ENCODE measurements at places on chromosomes 1 and 21.

- no peak for ATAC-seq
Measured at GRCh38 chr1:7341145-7341905, 429.8 kb upstream of the VAMP3 start.

DNA sequence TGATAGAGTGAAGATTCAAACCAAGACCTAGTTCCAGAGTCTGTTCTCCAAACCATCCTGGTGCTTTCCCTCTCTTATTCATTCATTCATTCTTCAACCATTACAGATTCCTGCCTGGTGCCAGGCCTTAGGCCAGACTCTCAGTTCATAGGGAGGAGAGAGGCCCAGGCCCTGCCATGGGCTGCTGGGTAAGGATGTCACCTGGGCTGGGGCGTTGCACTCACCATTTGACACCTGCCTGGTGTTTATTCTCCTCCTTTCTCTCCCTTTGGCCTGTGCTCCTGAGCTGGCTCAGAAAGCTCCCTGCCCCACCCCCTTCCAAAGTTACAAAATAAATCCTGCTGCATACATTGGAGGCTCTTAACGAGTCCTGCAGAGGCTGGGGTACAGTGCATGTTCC lies 549.8 kb downstream of the MATN1 start:
- no peak for ATAC-seq

GRCh38 chr1:56074007-56074651 lies 505.2 kb downstream of the PLPP3 start:
- ATAC-seq: peak; percentile 50

- ATAC-seq: no peak
Measured at GRCh38 chr1:109785446-109786111, 21.9 kb upstream of the EPS8L3 start.

- ATAC-seq: no peak
Measured at GRCh38 chr1:231460614-231461013, 38.5 kb upstream of the EGLN1 start.
